ENCODE measurements at places on chromosomes 1 and 21.
A peak's percentile ranks its signal among the peaks of the same experiment; 100 is the strongest.

DNA sequence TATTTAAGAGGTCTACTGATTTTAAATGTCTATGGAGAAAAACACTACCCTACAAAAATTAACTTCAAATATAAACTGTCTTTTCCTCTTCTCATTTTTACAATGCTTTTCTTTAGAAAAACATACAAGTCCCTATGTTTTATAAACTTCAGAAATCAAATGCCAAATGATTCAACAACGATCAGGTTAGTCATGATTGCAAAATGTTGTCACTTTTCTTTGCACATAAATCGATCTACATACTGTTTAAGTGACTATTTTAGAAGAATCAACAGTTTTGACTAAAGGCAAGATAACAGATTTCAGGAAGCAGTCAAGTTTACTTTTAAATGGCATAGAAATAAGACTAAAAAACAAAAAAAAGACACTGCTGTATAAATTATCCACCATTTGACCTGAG, 168.7 kb downstream of the GPATCH2 start:
- H3K4me1 ChIP-seq: no peaks in the 10 kb centered on the region
- DNase-seq: no peak
- no peaks in the 10 kb centered on the region for H3K27me3 ChIP-seq
- no peak overlapping the region for H3K4me3 ChIP-seq
- H3K36me3 ChIP-seq: no peaks in the 10 kb centered on the region
- H3K27ac ChIP-seq: no peak overlapping the region

- H3K36me3 ChIP-seq: no peaks in the 10 kb centered on the region
- H3K27me3 ChIP-seq: no peaks in the 10 kb centered on the region
- H3K4me3 ChIP-seq: peak within 1 kb of the TSS; percentile 66
- H3K4me1 ChIP-seq: peaks cover 7% of the 10 kb centered on the region
Observed at GRCh38 chr1:220748089-220748934, at the start of gene MTARC2. MTARC2 (plus strand) TSS chr1:220748322; CDS start chr1:220748532, 210 bp downstream.

GRCh38 chr1:183600136-183600535, 9.9 kb upstream of the NCF2 start:
- H3K27me3 ChIP-seq: peaks cover 6% of the 10 kb centered on the region
- no peak for DNase-seq
- no peak overlapping the region for H3K27ac ChIP-seq

DNA sequence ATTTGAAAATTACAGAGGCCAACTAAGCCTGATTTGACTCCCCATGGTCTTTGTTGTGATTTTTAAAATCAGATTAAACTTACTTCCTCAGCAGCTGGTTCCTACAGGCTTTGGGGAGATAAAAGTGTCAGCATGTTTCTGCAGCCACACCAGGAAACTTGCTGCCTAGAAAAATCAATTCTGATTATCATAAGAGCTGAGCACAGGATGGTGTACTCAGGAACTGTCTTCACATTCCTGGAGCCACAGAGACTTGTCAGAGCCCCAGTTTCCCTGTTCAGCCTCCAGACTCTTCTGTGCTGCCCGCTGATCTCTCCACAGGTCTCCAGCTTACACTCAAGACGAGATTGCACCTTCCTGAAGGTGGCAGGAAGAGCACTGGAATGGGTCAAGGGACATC, 23.9 kb downstream of the RAB3B start:
- H3K27ac ChIP-seq: no peak overlapping the region
- no peaks in the 10 kb centered on the region for H3K36me3 ChIP-seq
- no peak for DNase-seq
- no peaks in the 10 kb centered on the region for H3K27me3 ChIP-seq

- no peak overlapping the region for H3K4me3 ChIP-seq
- no peak for DNase-seq
- H3K27me3 ChIP-seq: no peaks in the 10 kb centered on the region
- H3K36me3 ChIP-seq: no peaks in the 10 kb centered on the region
- no peak overlapping the region for H3K27ac ChIP-seq
Observed at GRCh38 chr1:101194746-101195145, 42.1 kb upstream of the S1PR1 start.

DNA sequence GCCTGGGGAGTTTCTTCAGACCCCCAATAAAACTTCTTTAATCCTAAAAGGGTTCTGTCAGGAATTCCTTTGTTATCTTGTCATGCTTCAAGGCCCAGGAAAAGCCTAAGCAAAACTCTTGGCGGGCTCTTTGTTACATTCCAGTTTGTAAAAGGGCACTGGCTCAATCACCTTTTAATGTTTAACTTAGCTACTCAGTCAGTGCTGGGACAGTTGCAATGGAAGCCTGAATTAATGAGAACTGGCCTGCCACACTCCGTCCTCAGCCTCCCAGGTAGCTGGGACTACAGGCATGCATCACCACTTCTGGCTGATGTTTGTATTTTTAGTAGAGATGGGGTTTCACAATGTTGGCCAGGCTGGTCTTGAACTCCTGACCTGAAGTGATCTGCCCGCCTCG, 21.3 kb upstream of the ASB17 start:
- no peaks in the 10 kb centered on the region for H3K36me3 ChIP-seq
- no peak overlapping the region for H3K27ac ChIP-seq
- no peak overlapping the region for H3K4me3 ChIP-seq
